ENCODE measurements at places on chromosomes 3 and 15.

DNA sequence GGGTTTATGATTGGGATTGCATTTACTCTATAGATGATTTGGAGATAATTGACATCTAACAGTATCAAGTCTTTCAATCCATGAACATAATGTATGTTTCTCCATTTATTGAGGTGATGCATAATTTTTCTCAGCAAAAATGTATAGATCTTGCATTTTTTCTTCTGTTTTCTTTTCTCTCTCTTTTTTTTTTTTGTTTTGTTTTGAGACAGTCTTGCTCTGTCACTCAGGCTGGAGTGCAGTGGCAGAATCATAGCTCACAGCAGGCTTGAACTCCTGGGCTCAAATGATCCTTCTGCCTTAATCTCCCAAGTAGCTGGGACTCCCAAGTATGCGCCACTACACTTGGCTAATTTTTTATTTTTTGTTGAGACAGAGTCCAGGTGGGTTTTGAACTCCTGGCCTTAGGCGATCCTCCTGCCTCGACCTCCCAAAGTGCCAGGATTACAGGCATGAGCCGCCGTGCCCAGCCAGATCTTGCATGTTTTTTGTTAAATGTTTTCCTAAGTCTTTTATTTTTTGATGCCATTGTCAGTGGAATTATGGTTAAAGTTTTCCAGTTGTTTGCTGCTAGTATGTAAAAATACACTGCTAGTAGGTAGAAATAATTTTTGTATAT is 3.1 kb downstream of the LMLN start:
- no peak for DNase-seq

DNA sequence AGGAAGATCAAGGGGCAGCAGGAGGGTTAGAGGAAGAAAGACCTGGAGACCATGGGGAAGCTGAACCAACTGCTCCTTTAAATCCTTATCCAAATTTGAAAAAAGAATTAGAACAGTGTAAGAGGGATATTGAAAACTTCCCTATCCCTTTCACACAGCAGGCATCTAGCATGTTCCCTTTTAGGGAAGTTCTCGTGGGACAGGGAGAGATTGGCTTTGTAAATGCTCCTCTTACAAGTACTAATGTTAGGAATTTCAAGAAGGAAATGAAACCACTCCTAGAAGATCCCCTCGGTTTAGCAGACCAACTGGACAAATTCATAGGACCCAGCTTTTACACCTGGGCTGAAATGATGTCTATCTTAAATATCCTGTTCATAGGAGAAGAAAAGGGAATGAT is 41.5 kb downstream of the PPCDC start:
- no peak for DNase-seq

GRCh38 chr15:99182791-99183190 is 66.6 kb downstream of the TTC23 start:
- no peak for DNase-seq

GRCh38 chr3:2513986-2514385 is 415.3 kb downstream of the CNTN4 start:
- DNase-seq, result no peak

GRCh38 chr15:64930778-64931371 is 19.2 kb downstream of the ANKDD1A start:
- DNase-seq, result peak; percentile 22

DNA sequence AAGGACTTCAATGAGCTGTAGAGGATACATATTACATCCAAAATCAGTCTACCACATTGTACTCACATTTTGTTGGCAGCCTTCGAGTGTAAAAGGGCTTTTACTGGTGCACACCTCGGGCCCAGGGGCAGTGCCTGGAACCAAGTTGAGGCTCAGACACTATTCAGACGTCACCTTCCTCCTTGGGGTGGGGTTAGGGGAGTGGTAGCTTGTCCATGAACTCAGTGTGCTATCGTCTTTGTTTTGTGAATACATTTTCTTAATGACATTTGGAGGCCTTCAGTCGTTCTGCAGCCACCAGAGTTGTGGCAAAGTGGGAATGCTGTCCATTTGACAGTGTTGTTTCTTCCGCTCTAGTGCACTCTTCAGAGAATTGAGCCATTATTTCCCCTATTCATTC is 114.2 kb downstream of the PGPEP1L start:
- no peak for DNase-seq

Measured in fibroblast of skin of right quadriceps (primary cell).